ENCODE measurements at places on chromosomes 5 and 9.

- no peak for DNase-seq
Observed at GRCh38 chr9:81459591-81459990, 229.8 kb downstream of the TLE1 start.

- DNase-seq = no peak
Observed at GRCh38 chr5:33072726-33073125, 361.6 kb downstream of the NPR3 start.

DNA sequence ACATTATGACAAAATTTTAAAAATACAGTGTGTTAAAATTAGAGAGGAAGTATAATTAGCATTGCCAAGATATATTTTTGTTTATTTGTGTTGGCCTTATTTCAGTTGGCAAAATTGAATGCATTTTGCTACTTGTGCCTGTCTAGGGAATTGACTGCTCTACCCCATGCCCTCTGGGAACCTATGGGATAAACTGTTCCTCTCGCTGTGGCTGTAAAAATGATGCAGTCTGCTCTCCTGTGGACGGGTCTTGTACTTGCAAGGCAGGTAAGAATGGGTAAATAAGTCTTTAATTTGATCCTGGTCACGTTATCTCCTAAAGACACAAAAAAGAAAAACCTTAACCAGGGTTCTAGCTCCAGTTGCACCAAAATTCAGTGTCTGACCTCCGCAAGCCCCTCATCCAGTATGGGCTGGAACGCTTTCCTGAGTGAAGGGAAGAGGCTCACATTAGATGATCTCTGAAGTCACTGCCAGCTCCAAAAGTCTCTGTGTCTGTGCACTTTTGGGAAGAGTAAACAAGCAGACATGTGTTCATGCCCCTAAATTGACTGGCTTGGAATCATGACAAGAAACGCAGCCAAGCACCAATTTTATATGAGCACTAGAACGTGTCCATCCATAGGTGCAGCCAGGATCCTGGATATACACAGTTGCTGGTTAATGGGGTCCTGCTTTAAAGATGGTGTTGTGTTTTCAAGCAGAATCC, 98.3 kb upstream of the PRRC1 start:
- DNase-seq = peak; percentile 4

GRCh38 chr5:100832252-100833230, 70.5 kb downstream of the ST8SIA4 start:
- no peak for DNase-seq

GRCh38 chr5:95284572-95285408, at the start of gene MCTP1:
Gene MCTP1 (minus strand): TSS chr5:95285094.
- DNase-seq = peak; percentile 53

GRCh38 chr5:174305241-174305681, 259.8 kb downstream of the NSG2 start:
- no peak for DNase-seq

DNA sequence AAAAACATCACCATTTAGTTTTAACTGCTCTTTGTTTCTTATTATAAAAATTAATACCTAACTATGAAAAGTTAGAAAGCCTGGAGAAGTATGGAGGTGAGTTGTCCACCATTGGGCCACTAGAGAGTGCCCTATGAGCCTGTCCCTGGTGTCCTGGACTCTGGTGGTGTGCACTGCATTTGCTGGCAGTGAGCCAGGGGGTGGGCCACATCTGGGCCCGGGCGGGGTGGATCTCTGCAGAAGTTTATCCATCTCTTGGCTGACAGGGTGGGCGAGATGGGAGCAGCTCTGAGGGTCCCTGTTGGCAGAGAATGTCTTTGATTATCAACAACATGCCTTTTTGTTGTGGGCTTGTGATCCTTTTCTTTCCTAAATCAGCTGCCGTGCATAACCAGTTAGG, 8.2 kb downstream of the TENT4A start:
- no peak for DNase-seq

DNA sequence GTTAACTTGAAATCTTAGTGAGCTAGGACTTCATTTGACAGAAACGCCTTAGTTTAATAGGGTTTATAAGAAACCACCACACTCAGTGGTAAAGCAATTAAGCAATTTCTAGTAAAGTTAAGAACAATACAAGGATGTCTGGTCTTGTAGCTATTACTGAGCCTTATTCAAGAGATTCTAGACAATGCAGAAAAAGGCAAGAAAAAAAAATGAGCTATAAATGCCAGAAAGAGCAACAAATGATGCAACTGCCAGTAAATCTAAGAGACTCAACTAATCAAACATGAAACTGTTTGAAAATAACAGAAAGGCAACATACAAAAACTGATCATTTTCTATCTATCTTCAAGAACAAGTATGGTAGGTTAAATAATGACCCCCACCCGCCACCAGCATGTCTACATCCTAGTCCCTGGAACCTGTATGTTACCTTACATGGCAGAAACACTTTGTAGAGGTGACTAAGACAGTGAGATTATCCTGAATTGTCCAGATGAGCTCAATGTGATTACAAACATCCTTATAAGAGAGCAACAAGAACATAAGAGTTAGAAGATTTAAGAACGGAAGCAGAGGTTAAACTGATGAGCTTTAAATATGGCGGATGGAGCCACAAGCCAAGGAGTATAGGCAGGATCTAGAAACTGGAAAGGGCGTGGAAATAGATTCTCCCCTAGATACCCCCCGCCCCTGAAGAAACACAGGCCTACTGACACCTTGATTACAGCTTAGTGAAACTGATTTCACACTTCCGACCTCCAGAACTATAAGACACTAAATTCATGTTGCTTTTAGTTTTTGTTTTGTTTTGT, 93.0 kb downstream of the SUSD1 start:
- no peak for DNase-seq

DNA sequence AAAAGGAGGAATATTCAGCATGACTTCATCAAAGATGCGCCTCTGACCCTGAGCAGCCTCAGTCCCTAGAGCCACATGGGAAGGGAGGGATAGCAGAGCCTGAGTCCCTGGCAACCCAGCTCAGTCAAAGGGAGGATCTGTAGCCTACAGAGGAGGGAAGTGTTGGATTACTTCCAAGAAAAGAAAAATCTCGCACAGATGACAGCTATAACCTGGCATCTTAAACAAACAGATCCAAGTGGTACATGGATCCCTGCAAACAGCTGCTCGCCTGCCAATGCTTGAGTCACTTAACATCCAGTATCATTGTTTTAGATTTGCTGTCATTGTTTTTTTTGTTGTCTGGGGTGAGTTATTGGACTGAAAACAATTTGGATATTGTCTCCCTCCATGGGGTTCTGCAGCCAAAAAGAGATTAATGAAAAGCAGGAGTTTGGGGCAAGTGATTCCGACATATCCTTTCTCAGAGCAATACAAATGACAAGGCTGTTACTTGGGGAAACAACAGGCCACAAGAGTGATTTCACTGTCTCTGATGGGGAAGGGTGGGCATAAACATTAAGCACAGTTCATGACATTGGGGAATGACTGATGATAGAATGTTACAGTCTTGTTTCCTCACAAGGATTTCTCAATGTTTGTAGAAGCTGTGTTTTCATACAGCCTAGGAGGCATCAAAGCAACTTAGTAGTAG, 153.5 kb upstream of the KIF2A start:
- DNase-seq = peak; percentile 38

- DNase-seq = no peak
Observed at GRCh38 chr5:86929123-86929766, 311.5 kb downstream of the COX7C start.

DNA sequence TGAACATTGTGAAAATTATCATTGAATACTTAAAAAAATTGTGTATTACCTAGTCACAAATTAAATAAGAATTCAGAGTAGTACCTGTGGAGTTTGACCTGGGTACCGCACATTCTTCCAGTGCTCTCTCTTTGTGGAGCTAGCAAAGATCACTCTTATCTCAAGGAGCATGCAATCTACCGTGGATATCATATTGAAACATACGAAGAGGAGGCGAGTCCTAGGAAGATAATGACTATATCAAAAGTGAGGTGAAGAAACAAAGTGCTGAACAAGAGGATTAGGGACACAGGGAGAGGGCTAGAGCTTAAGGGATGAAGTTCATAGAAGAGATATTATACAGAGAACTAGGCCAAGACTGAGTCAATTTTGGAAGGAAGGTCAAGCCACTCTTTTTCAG, 55.9 kb upstream of the NR3C1 start:
- no peak for DNase-seq

DNA sequence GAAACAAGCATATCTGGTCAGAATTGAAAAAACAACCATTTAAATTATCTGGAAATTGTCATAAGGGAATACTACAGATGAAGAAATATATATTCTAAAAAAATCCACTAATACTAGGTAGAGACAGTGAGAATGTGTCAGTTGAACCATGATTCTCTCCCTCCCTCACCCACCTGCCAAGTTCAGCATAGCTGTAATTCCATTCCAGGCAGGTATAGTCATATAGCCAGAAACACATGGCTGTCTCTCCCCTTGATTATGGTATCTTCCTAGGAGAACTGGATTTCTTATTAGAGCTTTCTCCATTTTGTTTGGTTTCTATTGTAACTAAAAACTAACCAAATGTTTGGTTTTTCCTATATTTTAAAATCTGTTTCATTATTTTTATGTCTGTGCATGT, 509.2 kb downstream of the CDH10 start:
- no peak for DNase-seq

DNA sequence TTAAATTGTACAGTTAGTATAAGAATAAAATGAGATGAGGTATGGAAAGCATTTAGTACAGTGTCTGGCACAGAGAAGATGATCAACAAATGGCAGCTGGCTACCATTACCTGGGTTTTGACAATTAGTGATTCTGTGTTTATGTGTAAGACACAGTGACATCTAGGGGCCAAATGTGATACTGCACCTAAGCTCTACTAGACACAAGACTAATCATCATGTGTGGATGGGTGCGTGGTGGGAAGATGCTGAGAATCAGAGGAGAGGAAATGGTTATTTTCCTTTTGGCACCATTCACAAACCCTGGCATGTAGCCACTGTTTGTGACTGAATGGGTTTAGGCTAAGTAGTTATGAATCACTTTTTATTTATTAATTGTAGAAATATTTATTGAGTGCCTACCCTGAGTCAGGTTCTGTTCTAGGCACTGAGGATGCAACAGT, 109.8 kb upstream of the TBC1D2 start:
- no peak for DNase-seq

DNA sequence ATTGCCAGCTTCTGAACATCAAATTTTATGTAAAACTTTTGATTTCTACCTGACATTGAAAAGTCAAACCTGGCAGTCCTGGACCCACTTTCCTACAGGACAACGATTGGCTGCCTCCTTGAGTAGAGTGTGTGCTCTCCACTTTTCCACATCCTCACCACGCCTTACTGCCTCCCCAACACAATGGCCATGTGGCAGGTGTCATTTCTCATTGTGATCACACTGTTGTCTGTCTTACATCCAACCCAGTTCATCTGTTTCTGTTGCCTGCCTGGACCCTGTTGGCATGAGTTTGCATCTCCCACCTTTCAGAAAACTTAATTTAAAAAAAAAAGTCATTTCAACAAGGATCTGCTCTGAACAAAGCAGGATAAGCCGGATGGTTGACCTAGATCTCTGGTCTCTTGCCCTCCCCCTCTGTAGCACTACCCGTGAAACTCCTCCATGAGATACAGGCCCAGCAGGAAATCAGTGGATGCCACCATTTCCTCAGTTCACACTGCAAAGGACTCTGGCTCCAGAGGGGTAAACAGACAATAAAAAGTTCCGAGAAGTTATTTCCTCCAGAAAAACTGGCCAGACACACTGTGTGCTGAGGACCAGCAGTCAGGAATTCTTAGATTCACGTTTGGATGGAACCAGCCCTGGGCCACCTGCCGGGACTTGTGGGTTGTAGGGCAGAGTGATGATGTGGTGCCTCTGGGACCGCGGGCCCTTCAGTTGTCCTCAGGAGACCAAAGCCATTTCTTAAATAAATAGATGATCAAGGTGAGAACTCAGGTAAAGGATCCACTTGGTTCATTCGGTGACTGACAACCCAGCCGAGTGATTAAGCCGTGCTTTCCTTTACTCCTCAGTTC, 48.6 kb downstream of the AMBP start:
- DNase-seq = no peak

DNA sequence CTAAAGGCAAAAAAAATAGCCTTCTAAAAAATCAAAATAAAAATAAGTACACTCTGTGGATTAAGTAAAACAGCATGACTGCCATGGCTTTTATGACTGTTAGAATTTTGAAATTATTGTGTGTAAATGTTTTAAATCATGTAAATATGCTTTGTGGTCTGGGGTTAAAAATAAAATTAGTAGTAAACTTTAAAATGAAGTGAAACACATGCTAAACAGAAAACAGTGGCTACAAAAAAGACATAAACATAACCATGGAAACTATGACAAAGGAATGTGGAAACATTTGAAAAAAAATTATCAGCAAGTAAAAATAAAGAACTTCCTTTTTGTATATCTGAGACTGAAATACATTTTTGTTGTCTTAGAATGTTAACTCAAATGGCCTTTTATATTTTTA, 134.5 kb upstream of the SPEF2 start:
- no peak for DNase-seq

DNA sequence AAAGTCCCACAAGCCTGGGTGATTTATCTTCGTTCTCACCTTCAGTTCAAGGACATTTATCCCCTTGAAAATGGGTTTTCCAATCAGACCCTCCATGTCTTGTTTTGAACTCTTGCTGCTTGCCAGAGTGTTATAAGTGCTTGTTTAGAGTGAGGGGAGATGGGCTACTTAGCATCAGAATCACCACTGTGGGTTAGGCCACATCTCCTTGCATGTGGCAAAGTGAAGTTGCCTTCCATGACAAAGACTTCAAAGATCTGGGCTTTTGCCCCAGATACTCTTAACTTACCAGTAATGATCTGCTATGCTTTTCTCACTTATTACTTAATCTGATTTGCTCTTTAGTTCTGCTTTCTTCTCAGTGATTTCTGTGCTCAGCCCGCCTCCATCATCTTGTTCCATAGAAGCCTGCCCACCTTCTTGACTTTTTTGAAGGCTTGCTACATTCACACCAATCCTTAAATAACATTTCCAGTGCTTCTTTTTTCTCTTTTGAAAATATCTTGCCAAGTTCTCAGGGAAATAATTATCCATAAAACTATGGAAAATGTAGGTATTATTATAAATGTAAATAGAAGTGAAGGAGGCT, 39.0 kb downstream of the GPR21 start:
- no peak for DNase-seq

DNA sequence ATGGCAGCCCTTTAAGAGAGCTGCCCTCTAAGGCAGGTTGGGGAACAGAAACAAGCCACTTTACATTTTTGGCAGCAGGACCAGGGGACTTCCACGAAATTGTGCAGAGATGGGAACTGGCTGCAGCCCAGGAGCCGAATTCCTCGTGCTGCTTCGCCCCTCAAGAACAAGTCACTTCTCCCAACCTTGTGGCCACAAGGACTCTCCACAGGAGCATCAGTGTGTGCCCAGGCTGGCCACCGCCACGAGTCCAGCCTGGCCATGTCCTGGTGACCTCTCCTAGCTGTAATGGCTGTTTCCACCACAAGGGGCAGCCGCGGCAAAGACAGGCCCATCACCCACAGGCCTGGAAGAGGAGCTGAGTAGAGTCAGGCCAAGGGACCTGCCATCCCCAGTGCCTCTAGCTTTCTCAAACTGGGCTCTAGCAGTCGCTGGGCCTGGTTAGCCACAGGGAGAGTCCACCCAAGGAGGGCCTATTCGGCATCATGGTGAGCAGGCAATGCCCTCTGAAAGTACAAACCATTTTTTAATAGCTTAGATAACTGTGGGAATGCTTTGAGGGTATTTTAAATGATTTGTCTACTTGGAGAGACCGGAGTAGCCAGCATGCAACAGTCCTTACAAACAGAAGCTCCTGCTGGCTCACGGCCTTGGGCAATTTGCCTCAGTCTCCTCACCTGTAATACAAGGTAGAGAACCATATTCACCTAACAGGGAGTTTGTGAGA, 129.0 kb downstream of the COL23A1 start:
- no peak for DNase-seq

GRCh38 chr5:32297181-32298058, 15.3 kb downstream of the MTMR12 start:
- no peak for DNase-seq

All from NCI-H2081 (cell line).